ENCODE measurements at places on chromosomes 6 and 20.

DNA sequence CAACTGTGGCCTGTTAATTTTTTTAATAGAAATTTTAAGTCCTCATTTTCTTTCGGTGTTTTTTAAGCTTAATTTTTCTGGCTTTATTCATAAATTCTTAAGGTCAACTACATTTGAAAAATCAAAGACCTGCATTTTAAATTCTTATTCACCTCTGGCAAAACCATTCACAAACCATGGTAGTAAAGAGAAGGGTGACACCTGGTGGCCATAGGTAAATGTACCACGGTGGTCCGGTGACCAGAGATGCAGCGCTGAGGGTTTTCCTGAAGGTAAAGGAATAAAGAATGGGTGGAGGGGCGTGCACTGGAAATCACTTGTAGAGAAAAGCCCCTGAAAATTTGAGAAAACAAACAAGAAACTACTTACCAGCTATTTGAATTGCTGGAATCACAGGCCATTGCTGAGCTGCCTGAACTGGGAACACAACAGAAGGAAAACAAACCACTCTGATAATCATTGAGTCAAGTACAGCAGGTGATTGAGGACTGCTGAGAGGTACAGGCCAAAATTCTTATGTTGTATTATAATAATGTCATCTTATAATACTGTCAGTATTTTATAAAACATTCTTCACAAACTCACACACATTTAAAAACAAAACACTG lies 10.1 kb downstream of the HFE start:
- DNase-seq: peak; percentile 63

- DNase-seq: no peak
Observed at GRCh38 chr20:41167118-41167470, 29.8 kb downstream of the PLCG1 start.

- peak; percentile 68 for DNase-seq
Observed at GRCh38 chr6:43667245-43668150, 20.1 kb downstream of the MRPS18A start.

GRCh38 chr6:21610341-21610740 lies 16.8 kb downstream of the SOX4 start:
- DNase-seq: no peak

- peak; percentile 29 for DNase-seq
Observed at GRCh38 chr6:35552285-35552917, 39.7 kb upstream of the TULP1 start.

DNA sequence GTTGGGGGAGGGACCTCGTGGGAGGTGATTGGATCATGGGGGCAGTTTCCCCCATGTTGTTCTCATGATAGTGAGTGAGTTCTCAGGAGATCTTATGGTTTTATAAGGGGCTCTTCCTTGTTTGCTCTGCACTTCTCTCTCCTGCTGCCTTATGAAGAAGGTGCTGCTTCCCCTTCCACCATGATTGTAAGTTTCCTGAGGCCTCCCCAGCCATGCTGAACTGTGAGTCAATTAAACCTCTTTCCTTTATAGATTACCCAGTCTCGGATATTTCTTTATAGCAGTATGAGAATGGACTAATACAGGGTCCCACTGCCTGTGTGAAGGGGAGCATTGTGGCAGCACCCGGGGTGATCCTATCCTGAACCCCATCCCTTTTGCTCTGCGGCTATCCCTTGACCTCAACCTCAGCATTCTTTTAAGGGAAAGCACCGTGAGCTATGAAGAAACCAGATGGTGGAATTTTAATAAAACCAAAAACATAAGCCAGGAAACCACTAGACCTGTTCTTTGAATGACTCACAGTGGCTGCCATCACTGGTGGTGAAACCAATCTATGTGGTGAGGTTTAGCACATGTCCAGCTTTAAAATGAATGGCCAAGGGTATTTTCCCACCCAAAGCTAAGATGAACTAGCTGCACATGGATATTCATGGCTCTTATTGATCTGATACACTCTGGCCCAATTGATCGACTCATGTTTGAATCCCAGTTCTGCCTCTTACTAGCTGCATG lies 62.2 kb downstream of the ZDHHC14 start:
- peak; percentile 37 for DNase-seq

- peak; percentile 48 for DNase-seq
Observed at GRCh38 chr6:111478064-111478476, 4.9 kb downstream of the REV3L start.

- no peak for DNase-seq
Observed at GRCh38 chr6:126066053-126067048, 80.0 kb downstream of the TRMT11 start.

DNA sequence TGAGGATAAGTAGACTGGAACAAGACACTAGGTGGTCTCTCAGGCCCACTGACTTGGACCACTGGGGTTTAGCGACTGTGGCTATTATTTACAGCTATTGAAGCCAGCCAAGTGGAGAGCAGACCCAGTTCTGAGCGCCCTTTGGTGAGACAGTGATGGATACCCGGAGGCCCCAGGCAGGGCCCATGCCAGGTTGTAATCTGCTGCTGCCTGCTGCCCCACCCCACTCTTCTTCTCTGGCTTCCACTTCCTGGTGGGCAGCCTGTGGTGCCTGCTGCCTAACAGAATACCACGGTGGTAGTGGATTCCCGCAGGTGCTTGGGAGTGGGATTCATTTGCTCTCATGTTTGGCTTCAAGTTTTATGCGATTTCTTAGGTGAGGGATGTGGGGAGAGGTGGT lies 570 bp downstream of the RAB44 start:
- DNase-seq: no peak

DNA sequence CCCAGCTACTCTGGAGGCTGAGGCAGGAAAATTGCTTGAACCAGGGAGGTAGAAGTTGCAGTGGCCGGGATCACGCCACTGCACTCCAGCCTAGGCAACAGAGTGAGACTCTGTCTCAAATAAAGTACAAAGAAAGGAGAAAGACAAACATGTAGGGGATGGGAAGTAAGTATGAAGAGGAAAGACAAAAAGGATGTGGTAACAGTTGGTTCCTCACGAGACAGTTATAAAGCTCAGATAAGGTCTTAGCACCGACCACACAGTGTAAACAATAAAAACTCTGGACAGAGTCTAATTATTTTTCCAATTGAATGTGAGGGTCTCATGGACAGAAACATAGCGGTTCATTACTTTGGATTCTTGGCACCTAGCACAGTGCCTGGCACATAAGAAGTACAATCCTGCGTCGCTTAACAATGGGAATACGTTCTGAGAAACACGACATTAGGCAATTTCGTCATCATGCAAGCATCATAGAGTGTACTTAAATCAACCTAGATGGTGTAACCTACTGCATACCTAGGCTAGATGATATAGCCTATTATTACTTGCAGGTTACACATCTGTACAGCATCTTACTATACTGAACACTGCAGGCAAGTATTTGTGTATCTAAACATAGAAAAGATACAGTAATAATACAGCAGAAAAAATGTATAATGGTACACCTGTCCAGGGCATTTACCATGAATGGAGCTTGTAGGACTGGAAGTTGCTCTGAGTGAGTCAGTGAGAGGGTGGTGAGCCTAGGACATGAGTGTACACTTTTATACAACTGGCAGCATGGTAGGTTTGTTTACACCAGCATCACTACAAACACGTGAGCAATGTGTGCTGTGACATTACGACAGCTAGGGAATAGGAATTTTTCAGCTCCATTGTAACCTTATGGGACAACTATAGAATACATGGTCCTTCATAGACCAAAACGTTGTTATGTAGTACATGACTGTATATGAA lies 38.2 kb downstream of the MBOAT1 start:
- DNase-seq: no peak

DNA sequence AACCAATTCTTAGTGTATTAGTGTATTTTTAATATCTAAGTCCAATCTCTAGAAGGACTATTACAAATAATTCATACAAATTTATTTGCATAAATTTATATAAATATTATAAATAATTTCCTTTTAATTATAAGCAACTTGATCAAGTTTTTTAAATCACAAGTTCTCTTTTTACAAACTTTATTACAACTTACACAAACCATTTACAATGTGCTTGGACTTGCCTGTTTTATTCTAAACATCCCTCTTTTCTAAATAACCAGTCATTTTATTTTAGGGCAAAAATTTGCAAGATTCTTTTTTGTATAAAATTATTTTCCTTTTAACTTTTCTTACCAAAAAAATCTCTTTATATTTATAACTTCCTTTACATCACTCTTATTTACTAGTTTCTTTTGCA lies 83.5 kb upstream of the SYNCRIP start:
- peak; percentile 7 for DNase-seq

DNA sequence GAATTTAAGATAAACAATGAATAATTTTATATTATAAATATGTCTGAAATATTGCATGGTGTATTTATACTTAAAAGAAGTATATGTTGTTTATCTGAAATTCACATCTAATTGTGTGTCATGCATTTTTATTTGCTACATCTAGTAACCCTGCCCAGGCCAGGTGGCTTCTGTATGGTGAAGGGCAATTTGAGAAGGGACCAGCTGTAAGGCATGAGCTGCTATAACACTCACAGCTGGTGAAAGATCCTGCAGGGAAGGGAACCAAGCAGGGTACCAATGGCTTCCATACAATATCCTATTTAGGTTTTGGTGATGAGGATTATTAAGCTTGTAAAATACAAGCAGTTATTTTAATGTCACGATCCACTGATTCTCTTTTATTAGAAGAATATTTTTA lies 921.8 kb upstream of the GJE1 start:
- DNase-seq: no peak

GRCh38 chr6:12947151-12947871 lies 230.7 kb downstream of the PHACTR1 start:
- no peak for DNase-seq

DNA sequence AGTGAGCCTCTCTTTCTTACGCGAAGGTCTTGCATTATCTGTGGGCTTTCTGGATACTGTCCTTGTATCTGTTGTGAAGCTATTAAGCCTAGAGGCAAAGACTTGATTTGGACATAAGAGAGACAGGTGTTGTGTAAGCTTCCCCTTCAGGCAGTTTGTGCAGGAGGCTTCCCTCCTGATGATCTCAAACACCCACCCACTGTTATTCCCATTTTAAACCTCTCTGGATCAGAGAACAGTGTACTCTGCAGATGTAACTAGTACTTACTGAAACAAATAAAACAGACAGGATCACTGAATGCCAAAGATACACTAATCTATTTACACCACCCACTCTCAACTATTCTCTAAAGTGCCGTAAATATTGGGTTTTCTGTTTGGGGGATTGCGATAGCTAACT lies 113.8 kb upstream of the RAB32 start:
- DNase-seq: no peak

DNA sequence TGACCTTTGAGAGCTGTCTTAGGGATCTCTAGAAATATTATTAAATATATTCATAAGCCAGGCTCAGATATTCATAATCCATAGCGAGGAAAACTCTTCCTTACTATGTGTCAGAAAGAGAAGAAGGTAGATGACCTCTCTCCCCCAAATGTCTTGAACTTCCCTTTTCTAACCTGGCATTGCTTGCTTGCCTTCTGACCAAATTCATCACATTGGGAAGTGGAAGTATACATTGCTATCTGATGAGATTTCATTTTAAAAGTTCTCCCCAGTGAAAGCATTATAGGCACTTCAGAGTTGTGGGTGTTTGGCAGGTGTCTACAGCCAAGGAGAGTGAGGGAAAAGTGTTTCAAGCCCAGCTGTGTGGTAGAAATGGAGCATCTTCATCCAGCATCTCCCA lies 197.3 kb downstream of the ZFAND3 start:
- no peak for DNase-seq

DNA sequence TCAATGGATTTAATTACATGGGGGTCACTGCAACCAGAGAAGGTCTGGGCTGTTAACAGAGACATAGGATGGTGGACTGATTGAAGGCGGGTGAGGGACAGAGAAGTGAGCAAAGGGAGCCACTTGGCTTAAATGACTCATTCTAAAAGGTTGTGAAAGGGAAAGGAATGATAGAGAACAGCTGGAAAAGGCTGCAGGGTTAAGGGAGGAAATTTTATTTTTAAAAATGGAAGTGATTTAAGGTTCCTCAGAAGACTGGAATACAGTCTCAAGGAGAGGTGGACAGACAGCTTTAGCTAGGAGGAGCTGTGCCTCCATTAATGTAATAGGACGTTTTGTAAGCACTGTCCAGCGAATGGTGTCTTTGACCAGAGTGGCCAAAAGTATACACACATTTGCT lies 46.7 kb downstream of the RGS17 start:
- DNase-seq: no peak

- DNase-seq: no peak
Observed at GRCh38 chr6:53240139-53240538, 91.5 kb upstream of the GCM1 start.

GRCh38 chr6:102732898-102733297 lies 1339.4 kb downstream of the GRIK2 start:
- DNase-seq: no peak

DNA sequence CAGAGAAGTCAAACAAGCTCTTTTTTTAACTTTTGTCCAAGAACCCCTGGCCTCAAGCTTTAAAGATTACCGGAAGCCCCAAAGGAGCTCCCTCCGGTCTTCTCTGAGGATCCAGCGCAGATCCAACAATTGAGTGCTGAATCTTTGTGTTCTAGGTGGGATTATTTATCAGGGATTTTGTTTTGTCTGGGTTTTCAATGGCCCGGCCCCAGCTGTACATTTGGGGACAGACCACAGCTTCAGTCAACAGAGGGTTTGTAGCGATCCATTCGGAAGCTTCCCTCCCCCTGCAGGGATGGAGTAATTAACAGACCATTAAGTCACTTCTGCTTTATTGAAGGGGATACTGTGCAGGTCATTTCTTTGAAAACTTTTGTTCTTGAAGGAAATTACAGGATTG lies 7.8 kb downstream of the OLIG3 start:
- DNase-seq: no peak

GRCh38 chr6:13469693-13470092 lies 17.7 kb downstream of the GFOD1 start:
- DNase-seq: no peak

- DNase-seq: no peak
Observed at GRCh38 chr20:58855506-58856389, 3.2 kb downstream of the GNAS start.

DNA sequence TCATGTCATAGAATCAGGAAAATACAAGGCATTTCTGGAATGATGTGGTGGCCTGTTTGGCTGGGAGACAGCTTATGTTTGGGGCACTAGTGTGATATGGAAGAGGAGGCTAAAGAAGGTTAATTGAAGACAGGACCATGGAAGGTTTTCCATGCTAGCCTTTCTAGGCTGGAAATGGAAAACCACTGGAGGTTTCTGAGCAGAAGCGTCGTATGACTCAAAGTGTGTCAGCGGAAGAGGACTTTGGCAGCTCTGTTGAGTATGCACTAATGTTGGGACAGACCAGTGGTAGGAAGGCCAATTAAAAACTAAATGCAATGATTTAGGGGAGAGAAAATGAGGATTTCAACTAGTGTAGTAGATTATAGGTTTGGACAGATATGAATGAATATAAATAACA lies 413.1 kb downstream of the PLCB1 start:
- DNase-seq: no peak

DNA sequence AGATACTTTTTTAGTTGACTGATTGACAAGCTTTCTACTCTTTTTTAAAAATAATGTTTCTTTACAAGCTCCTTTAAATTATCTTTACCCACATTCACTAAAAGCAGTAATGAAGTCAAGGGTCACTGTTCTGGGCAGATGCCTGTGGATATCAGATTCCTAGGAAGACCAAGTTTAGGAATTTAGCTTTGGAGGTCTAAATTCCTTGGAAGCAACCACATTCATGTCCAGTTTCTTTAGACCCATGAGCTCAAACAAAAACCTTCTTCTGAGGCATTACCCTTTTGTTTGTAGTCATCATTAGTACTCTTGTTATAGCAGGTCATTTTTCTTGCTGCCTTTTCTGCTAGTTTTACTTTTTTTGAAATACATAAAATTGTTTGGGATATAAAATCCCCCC lies 462.9 kb upstream of the JAG1 start:
- DNase-seq: no peak

Measured in ACHN (cell line).